Stimulated activated CD4-positive, alpha-beta T cell treated with anti-CD3 and anti-CD28 coated beads, Interleukin-12 subunit alpha, Interleukin-12 subunit beta, amount 100 ng/mL, for 24 hours (primary cell): ENCODE measurements at places on chromosomes 3 and 15.

DNA sequence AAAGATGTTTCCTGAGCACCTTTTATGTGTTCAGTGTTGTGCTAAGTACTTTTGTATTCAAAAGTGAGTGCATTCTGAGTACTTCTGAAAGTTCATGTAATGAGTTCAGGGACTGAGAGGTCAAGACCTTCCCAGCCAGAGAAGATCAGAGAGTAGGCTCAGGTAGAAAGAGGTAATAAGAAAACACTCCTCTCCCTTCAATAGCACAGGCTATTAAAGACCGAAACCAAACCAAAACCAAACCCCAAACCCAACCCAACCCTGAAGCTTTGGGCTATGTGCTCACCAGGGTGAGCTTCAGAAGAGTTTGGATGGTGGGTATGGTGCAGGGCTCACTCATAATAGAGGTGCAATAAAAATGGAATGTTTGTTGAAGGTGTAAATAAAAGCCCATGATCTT is 76.7 kb upstream of the FAM3D start:
- no peak for DNase-seq

DNA sequence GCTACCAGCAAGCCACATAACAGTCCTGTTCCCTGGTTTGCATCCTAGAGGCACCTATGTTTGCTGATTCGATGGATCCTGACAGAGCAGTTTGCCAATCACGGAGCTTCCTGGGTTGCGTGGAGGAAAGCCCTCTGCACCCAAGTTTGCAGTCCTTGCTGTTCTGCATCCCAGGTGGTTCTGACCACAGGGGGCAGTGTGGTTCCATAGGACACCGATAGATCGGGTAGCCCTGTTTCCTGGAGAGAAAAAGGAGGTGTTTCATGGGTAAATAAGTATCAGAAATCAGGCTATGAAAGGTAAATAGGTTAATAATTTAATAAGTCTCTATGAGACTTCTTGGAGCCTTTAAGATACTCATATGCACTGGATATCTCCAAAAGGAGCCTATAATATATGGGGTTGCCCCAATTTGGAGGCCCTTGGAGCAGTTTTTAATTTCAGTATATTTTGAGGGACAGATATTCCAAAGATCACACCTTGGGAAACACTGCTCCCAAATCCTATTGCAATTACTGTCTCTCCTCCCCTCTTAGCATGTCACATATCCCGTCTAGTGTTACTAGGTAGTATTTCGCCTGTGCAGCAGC is 194.6 kb upstream of the TPM1 start:
- DNase-seq, result peak; percentile 58

- no peak for DNase-seq
Observed at GRCh38 chr3:9064850-9065249, 101.6 kb upstream of the RAD18 start.

GRCh38 chr3:196661400-196661799 is 21.9 kb downstream of the NRROS start:
- DNase-seq, result no peak

DNA sequence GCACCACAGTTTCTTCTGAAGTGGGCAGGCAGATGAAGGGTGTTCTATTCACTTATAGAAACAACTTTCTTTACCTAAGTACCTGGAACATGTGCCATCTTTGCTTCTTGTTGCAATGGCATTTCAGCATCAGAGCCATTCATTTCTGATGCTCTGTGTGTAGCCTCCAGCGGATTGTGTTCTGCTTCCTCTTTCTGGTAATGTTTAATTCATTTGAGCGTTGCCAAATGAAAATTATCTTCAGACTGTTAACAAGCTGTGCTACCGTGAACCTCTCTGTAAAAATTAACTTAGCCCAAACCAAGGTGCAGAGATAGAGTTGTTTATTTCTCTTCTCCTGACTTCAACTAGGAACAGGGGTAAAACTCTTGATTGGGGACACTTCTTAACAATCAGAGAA is 302.0 kb downstream of the EDEM1 start:
- no peak for DNase-seq

DNA sequence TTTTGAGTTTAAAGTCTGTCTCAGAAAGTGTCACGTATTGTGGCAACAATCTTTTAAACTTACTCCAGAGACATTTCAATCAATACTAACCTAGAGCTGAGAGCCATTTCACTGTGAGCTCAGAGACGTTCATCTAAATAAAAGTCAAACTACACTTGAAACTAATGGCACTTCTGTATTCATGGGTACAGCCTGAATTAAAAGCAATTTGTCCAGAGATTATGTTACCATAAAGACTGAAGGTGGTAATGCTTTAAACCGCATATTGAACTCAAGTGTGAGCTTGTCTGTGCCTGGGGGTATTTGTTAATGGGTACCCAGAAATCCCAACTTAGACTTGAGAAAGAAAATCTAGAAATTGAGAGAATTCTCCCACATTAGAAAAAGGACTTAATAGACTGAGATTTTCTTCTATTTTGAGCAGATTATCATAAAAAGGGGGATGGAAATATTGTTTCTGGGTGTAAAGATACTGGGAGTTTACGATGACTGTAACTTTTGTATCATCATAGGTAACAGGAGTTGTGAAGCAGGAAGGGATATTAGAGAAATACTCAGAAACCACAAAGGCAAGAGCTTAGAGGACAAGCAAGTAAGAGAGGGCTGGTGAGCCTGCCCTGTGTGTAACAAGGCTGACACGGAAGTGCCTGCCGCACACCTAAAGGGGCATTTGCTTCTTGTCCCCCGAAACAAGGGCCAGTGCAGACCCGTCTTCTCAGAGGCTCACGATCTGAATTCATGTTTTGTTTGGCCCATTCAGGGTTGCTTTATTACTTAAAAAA is 36.9 kb downstream of the LRIG1 start:
- no peak for DNase-seq

GRCh38 chr3:79018265-79018664 is 749.5 kb downstream of the ROBO1 start:
- no peak for DNase-seq

- DNase-seq, result no peak
Observed at GRCh38 chr3:73523661-73524060, 101.1 kb downstream of the PDZRN3 start.

DNA sequence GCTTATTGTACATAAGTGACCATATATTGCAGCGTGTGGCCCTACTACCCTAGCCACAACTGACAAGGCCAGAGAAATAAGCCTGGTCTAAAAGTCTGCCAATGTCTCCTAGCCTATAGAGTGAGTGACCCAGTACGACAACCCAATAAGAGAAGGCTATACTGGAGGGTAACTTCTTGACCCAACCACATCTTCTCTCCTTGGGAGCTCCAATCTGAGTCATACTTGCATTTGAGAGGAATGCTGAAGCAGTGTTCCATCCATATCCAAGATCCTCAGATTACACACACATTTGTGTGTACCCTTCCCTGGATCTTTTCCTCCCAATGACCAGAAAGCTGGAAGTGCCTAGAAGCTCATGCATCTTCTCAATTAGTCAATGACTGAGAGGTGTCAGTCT is 11.3 kb upstream of the STT3B start:
- no peak for DNase-seq

DNA sequence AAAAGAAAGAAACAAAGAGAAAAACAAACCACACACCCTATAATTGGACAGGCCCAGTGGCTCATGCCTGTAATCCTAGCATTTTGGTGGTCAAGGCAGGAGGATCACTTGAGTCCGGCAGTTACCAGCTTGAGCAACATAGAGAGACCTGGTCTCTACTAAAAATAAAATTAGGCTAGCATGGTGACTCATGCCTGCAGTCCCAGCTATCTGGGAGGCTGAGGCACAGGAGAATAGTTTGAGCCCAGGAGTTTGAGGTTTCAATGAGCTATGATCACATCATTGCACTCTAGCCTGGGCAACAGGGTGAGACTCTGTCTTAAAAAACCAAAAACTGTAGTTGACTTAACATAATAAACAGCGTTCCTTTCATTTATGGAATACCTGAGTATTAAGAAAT is 72.3 kb upstream of the ST3GAL6 start:
- DNase-seq, result no peak

GRCh38 chr15:58873267-58873666 is 60.2 kb downstream of the SLTM start:
- no peak for DNase-seq
